Fibroblast of lung (primary cell): ENCODE measurements at places on chromosomes 4 and X. TPM values are rescaled to one million over a fixed set of nuclear protein-coding genes. Genes with fewer than 3 reads are reported as not detected.
A peak's percentile ranks its signal among the peaks of the same experiment; 100 is the strongest.

- DNase-seq: no peak
- no peak overlapping the region for H3K4me3 ChIP-seq
- no peaks in the 10 kb centered on the region for H3K4me1 ChIP-seq
- no peaks in the 10 kb centered on the region for H3K36me3 ChIP-seq
- no peak overlapping the region for H3K27ac ChIP-seq
Observed at GRCh38 chr4:15547392-15547791, 77.7 kb downstream of the CC2D2A start.

- no peak overlapping the region for H3K4me3 ChIP-seq
- DNase-seq: peak; percentile 5
- H3K4me1 ChIP-seq: no peaks in the 10 kb centered on the region
- H3K27ac ChIP-seq: no peak overlapping the region
- no peaks in the 10 kb centered on the region for H3K36me3 ChIP-seq
Observed at GRCh38 chr4:5340991-5341451, 289.7 kb downstream of the STK32B start.

DNA sequence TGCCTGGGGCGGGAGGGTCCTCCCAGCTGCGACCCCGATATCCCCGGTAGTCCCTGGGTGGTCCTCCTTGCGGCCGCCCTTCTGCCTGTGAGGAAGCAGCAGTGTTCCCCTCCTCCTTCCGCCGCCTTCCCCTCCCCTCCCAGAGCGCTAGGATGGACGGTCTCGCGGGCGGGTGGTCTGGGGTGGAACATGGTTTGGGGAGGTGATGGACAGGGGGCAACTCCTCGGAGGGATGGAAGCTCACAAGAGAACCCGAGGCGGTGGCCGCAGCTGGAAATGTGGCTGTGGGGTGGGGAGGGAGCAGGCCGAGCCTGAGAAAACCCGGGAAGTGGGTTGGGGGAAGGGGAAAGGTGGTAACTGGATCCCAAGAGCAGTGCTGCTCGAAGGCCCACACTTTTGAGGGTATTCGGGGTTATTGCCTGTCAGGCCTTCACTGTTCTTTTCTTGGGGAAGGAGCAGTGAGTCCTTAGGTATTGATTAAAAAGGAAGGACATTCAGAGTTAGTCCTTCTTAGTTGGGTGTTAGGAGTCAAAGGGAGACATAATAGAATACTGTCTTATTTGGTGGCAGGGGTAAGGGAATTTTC lies 581 bp downstream of the UBE2K start:
- peak; percentile 24 for DNase-seq
- no peaks in the 10 kb centered on the region for H3K4me1 ChIP-seq
- peak overlapping the region; percentile 92 for H3K27ac ChIP-seq
- peak overlapping the region; percentile 89 for H3K4me3 ChIP-seq
- no peaks in the 10 kb centered on the region for H3K36me3 ChIP-seq

MXRA5 gene
- total RNA-seq: 11.0 and 40.3 TPM in 2 replicates

GRCh38 chrX:67346667-67347066 lies 197.2 kb upstream of the AR start:
- DNase-seq: no peak
- H3K27me3 ChIP-seq: no peaks in the 10 kb centered on the region
- H3K4me1 ChIP-seq: no peaks in the 10 kb centered on the region
- H3K27ac ChIP-seq: no peak overlapping the region
- no peaks in the 10 kb centered on the region for H3K36me3 ChIP-seq

GRCh38 chrX:981791-982626 lies 230.4 kb downstream of the CRLF2 start:
- DNase-seq: no peak
- H3K36me3 ChIP-seq: no peaks in the 10 kb centered on the region
- no peak overlapping the region for H3K27ac ChIP-seq
- H3K4me3 ChIP-seq: no peak overlapping the region
- H3K27me3 ChIP-seq: no peaks in the 10 kb centered on the region

CFAP99 gene
- total RNA-seq: under 0.01 TPM in 1 of 2 replicates, not detected in the other

DNA sequence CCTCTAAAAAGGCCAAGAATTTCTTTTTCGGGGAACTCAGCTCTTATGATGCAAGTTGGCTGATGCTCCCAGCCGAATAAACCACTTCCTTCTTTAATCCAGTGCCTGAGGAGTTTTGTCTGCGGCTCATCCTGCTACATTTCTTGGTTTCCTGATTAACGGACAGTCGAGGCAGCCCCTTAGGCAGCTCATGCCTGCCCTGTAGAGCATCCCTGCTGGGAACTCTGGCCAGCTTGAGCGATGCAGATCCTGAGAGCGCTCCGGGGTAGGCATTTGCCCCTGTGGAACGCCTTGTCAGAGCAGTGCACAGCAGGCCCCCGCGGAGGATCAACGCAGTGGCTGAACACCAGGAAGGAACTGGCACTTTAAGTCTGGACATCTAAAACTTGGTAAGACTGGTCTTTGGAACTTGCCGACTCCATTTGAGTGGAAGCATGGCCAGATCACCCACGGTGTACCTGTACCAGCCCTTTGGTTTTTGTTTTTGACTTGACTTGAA lies 3.1 kb downstream of the CT45A10 start:
- DNase-seq: no peak
- H3K4me3 ChIP-seq: no peak overlapping the region
- H3K27me3 ChIP-seq: no peaks in the 10 kb centered on the region
- H3K4me1 ChIP-seq: no peaks in the 10 kb centered on the region
- no peak overlapping the region for H3K27ac ChIP-seq
- H3K36me3 ChIP-seq: no peaks in the 10 kb centered on the region

DNA sequence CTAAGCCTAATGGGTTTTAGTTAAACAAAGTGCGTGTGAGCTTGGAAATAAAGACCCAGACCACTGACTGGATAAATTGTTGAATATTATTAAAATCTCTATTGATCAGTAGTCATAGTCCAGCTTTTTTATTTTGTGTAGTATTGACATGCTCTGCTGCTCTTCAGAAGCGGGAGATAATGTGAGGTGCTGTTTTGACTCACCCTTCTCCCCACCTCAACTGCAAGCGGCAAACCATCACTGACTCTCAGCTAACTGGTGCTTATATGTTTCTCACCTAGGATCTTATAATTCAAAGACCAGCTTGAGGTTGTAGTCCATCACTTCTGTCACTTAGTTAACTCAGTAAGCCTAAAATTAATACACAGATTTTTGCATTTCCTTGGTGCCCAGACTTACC lies 72.2 kb downstream of the COMMD8 start:
- H3K36me3 ChIP-seq: no peaks in the 10 kb centered on the region
- no peak for DNase-seq
- no peaks in the 10 kb centered on the region for H3K4me1 ChIP-seq
- H3K4me3 ChIP-seq: no peak overlapping the region

DNA sequence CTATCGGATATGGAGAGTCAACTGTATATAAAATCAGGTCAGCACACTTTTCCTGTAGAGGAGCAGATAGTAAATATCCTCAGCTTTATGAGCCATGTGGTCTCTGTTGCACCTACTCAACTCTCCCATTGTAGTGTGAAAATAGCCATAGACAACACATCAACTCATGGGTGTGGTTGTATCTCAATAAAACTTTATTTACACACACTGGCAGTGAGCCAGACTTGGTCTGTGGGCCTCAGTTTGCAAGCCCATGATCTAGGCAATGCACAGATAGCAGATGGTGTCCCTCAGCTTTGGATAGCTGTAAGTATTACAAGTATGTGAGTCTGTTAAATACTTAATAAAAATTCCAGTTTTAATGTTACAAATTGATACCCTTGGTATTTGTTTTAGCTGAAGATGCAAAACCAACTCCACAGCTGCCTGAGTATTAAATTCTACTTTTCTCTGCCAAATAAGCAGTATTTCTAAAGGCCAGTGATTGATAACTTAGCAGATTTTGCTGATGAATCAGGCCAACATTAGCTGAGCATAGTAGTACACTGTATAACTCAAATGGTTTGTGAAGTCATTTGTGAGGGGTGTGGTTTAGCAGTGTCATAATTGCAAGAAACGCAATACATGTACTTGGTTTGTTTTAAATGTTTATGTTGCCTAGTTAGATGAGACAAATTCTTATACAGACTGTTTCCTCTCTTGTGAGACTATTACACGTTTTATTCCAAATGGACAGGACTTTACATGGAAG lies 87.3 kb downstream of the GPR143 start:
- H3K27ac ChIP-seq: no peak overlapping the region
- no peaks in the 10 kb centered on the region for H3K4me1 ChIP-seq
- no peaks in the 10 kb centered on the region for H3K27me3 ChIP-seq
- no peak overlapping the region for H3K4me3 ChIP-seq
- DNase-seq: no peak
- H3K36me3 ChIP-seq: no peaks in the 10 kb centered on the region
